Glomerular endothelial cell (primary cell): ENCODE measurements at places on chromosomes 5 and 9. TPM values are rescaled to one million over a fixed set of nuclear protein-coding genes. Genes with fewer than 3 reads are reported as not detected.

The NPR3 gene
- 0.70 and 2.9 TPM in 2 replicates for total RNA-seq

DNA sequence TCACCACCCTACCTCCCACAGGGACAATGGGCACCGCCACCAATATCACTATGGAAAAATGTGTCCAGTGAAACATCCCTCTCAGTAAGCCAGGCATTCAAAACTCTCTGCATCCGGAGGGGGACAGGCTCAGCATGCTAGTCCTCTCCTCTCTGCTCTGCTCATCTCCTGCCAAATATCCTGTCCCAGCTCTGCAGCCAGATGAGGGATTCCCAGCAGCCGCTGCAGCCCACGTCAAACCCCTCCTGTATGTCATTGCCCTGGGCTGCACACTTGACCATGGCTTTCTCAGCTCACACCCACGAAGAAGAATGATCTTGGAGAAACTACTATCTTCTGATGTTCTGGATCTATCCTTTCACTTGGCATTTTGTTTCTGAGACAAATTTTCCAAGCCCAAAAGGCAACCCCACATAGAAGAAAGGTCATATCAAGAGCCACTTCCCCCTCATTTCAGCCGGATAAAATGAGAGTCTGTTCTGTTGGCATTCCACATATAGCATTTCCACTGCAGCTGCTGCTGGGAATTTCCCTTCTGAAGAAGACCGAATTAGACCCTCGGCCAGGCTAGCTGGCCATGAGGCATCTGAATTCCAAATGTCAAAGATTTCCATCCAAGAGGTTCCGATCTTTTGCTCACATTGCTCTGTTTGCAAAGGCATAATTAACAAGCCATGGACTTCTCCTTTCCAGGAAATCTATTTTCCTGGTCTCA lies 338.0 kb downstream of the ACTL7B start:
- no peak for DNase-seq

GRCh38 chr5:87099968-87100367 lies 167.7 kb upstream of the RASA1 start:
- no peak for DNase-seq

The INVS gene
- 19.4 and 28.8 TPM in 2 replicates for total RNA-seq

The KIF20A gene
- 8.2 and 13.6 TPM in 2 replicates for total RNA-seq

The DNAJA1 gene
- total RNA-seq = 197 and 203 TPM in 2 replicates

DNA sequence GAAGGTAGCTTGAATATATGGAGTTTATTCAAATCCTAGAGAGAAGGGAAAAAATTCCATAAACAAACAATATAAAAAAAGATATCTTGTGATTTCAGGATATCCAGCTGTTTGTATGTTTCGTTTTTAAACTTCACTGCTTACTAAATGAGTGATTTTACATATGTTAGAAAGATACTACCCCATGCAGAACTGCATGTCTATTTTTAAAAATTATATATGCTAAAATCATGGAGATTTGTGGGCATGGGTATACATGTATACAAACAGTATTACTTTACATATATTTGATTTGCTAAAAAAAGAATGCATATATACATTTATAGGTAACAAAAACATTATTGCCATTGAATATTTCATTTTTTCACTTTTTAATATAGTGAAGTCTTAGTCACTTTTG lies 178.3 kb downstream of the KDM4C start:
- DNase-seq = no peak

GRCh38 chr9:12748016-12748415 lies 26.8 kb upstream of the LURAP1L start:
- no peak for DNase-seq

DNA sequence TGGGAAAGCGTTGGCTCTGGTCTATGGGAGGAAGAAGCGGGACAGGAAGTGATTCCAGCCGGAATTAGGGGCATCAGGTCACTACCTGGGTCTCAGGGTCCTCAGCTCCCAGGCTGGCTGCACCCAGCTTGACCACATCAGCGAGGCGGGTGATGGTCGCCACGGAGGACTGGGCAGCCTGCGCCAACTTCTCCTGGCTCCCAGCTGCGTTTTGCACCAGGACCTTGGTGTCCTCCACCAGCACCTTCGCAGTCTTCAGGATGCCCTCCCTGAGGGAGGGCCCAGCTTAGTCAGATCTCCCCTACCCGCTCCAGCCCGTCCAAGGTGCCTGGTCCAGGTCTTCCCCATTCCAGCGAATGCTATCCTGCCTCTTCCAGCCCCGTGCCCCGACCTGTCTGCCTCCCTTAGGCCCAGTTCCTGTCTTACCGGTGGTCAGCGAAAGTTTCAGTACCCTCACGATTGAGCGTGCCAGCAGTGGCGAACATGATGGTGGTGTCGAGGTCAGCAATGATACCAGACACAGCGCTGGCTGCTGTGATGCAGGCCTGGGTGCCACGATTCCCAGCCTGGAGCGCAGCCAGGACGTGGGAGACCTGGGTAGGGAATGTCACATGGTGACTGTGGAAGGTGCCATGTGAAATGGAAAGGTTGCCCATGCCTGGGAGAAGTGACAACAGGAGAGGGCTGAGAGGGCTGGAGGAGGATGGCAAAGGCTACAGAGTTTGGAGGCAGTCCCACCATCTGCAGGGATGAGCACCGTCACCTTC lies 14.4 kb upstream of the TPM2 start:
- DNase-seq = no peak

GRCh38 chr5:127957701-127958239 lies 125.8 kb upstream of the SLC12A2 start:
- no peak for DNase-seq

The FAM169A gene
- total RNA-seq = 0.99 and 1.3 TPM in 2 replicates

The ANKRD18B gene
- total RNA-seq = 0.82 and 0.93 TPM in 2 replicates

- no peak for DNase-seq
Measured at GRCh38 chr5:167565189-167565954, 726.1 kb upstream of the WWC1 start.

DNA sequence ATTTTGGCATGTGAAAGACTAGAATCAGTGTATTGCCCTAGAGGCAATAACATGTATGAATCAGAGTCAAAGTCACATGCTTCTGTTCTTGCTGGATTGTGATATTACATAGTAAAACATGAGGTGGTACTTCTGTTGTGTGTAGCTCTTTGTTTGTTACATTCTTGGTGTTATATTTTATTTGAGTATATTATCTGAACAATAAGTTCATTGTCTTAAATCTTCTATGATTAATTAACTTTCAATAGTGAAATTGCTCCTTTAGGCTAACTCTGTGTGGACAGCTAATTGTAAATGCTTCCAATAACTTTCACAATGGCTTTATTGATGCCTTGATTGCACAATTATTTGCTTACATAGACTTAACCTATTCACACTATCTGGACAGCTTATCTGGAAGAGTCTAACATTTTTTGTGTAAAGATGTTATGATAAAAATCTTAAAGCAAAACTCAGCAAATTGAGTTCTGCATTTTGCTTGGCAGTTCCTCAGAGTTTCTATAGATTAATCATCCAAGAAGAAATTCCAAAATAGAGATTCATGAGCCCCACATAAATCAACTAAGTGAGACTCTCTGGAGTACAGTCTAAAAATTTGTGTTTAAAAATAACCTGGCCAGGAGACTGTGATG lies 239.6 kb upstream of the TUSC1 start:
- no peak for DNase-seq

- DNase-seq = no peak
Measured at GRCh38 chr5:150023136-150023535, 22.6 kb downstream of the HMGXB3 start.

The FOXI1 gene
- not detected in 2 replicates for total RNA-seq

The PCDHB6 gene
- total RNA-seq = 0.05 and 0.06 TPM in 2 replicates

The BSPRY gene
- not detected in 2 replicates for total RNA-seq

The GADD45G gene
- 0.35 and 0.97 TPM in 2 replicates for total RNA-seq

The GRIA1 gene
- not detected in 2 replicates for total RNA-seq

DNA sequence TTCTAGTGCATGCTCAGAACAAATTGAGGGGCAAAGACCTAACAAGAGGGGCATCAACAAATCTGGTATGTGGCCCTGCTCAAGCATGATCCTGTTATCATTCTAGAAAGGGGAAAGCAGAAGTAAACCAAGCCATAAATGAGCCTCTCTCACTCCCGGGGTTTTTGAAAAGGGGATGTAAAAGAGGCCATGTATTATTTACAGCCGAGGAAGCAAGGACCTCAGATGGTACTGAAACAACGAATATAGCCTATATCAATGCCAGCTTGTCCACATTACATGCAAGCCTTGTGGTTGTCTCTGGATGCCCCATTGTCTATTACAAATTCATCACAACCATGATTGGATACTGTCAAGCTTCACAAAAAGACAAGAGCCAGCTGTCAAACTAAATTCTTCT lies 211.3 kb downstream of the DCP2 start:
- DNase-seq = no peak

DNA sequence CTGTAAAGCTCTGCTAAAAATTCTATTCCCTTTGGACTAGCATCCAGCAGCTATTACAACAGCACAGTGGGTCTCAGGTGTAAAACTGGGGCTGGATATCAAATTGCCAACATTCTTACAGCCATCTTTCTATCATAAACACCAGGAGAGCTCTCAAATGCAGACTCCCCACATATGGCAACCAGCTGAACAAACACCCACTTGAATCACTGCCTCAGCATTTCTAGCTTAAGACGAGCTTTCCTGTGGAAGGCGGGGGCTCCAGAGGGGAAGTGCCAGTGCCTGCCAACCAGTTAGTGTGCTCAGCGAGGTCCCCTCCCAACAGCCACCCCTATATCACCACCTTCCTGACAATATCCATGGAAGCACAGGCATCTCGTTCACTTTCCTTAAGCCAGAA lies 62.2 kb downstream of the IPPK start:
- DNase-seq = no peak
